A549 treated with AZD2906 at 1 μM for 4 hours (cell line): ENCODE measurements at places on chromosomes 16 and 17. TPM values are rescaled to one million over a fixed set of nuclear protein-coding genes. Genes with fewer than 3 reads are reported as not detected.

CES5A gene
- total RNA-seq: 0.03 TPM in 1 of 5 replicates, not detected in the others

ANKRD40CL gene
- total RNA-seq: not detected in 5 replicates

TP53TG3 gene
- 0.49 to 1.1 TPM (median 0.86 TPM) in 5 replicates for total RNA-seq

LGALS9C gene
- total RNA-seq: not detected in 5 replicates

TERB1 gene
- 0.05 TPM in 1 of 5 replicates, not detected in the others for total RNA-seq

TEKT1 gene
- total RNA-seq: 0.07 to 0.22 TPM (median 0.15 TPM) in 4 of 5 replicates, not detected in the other

NPIPA2 gene
- total RNA-seq: 0.80 to 1.8 TPM (median 1.1 TPM) in 5 replicates

ADAD2 gene
- 0.05 TPM in 1 of 5 replicates, not detected in the others for total RNA-seq

C17orf100 gene
- total RNA-seq: 1.8 to 3.2 TPM (median 2.7 TPM) in 5 replicates

COL1A1 gene
- 6.3 to 11.2 TPM (median 8.9 TPM) in 5 replicates for total RNA-seq

SLC35G6 gene
- total RNA-seq: not detected in 5 replicates
